ENCODE measurements at places on chromosomes 1 and 21.

DNA sequence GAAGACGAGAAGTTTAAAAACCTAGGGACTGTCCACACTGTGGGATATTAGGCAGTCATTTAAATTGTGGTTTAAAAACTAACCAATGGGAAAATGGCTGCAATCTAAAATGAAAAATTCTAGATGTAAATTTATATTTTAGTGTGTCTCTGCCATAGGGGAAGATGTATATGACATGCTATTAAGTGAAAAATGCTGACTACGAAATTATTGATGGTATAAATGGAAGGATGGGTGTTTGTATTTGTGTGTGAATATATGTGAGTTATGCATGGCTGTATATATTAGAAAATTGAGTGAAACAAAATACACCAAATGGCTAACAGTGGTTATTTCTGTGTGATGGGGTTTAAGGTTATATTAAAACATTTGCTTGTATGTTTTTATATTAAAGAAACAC lies 260.7 kb downstream of the AJAP1 start:
- no peak for DNase-seq

GRCh38 chr1:243756529-243756928 lies 93.5 kb downstream of the AKT3 start:
- DNase-seq: no peak

- no peak for DNase-seq
Measured at GRCh38 chr1:41450747-41451285, 33.7 kb downstream of the EDN2 start.

DNA sequence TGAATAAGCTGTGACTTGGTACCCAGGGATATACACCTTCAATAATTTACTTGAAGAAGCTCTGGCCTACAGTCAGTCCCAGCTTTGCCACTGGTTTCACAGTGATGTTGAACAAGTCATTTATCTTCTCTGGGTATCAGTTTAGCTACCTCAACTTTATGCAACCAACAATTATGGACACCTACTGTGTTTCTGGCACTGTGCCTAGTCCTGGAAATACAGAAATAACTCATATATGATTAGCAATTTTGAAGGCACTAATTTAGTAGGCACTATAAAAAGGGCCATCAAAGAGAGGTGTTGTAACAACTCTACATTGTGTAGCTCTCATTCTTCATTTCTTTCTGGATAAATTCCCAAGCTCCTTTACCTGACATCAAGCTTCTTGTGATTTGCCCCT lies 88.6 kb upstream of the SPATA6 start:
- DNase-seq: no peak

DNA sequence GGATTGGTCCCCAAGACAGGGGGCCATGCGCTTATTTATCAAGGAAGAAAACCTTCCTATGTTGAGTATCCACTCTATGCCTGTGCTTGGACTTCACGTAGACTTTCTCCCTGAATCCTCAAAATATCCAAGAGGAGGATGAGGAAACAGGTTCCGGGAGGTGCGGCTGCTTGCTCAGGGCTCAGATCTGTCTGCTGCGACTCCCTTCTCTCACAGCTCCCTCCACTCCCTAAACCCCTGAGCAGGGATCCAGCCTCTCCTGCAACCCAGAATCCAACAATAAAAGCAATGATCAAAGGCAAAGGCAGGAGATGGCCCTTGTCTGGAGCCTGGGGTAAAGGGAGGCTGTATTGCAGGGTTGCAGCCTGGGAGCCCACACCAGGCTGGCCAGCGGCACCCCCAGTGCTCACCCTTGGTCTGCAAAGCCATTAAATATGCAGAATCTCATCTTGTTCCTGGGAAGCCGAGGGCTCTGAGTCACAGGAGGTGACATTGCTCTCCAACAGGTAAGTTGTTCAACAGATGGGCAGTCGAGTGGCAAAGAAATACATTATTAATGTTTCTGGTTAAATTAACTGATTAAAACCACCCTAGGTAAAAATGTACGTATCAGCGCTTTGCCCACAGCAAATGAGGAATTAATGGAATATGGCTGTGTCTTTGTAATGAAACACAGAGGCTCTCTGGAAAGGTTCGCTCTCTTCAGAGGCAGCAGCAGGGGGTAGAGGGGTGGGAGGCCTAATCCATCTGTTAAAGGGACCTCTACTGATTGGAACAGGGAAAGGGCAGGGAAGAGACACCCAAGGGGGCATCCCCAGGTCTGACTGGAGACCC lies 111.5 kb downstream of the GRIK3 start:
- DNase-seq: no peak

- peak; percentile 1 for DNase-seq
Measured at GRCh38 chr1:37556712-37557196, at the start of gene DNALI1. Gene DNALI1 (plus strand): TSS chr1:37556940. CDS start chr1:37556995, 55 bp downstream.

DNA sequence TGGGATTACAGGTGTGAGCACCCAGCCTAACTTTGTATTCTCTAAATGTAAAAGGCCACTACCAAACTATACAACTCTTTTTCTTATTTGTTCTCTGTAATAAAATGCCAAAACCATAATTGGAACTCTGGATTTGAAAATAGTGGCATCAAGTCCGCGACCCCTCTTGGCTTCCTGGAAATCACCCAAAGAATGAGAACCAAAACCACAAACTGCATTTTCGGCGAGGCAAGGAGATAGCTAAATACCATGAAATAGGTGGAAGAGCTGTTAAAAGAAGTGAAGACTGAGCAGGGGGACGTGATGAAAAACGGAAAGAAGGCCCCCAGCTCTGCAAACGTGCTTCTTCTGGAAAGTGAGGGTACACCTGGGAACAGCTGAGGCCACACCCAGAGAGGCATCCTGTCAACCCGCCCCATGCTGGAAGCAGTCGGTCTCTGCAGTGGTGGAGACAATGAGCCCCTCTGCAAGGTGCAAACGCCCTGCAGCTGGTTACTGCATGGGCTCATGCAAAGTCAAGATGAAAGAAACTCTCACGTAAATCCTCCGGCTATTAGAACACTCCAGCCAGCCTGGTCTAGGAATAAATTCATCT lies 22.5 kb downstream of the VPS26C start:
- DNase-seq: no peak

DNA sequence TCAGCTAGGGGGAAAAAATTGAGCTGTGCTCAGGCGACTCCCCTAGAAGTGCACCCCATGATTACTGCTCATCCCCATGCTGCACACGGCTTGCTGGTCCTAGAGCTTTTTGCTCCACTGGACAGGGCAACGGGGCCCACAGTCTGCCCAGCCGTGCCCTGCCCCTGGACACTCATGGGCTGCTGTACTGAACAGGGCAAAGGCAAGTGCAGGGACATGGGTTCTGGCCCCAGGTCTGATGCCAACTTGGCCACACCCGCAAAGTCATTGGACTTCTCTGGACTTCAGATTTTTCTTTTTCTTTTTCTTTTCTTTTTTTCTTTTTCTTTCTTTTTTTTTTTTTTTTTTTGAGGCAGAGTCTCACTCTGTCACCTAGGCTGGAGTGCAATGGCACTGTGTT lies 42.9 kb upstream of the TARBP1 start:
- DNase-seq: no peak

GRCh38 chr1:235160383-235160956 lies 580 bp downstream of the RBM34 start:
- no peak for DNase-seq

- no peak for DNase-seq
Measured at GRCh38 chr1:236351875-236352573, 42.1 kb upstream of the EDARADD start.

DNA sequence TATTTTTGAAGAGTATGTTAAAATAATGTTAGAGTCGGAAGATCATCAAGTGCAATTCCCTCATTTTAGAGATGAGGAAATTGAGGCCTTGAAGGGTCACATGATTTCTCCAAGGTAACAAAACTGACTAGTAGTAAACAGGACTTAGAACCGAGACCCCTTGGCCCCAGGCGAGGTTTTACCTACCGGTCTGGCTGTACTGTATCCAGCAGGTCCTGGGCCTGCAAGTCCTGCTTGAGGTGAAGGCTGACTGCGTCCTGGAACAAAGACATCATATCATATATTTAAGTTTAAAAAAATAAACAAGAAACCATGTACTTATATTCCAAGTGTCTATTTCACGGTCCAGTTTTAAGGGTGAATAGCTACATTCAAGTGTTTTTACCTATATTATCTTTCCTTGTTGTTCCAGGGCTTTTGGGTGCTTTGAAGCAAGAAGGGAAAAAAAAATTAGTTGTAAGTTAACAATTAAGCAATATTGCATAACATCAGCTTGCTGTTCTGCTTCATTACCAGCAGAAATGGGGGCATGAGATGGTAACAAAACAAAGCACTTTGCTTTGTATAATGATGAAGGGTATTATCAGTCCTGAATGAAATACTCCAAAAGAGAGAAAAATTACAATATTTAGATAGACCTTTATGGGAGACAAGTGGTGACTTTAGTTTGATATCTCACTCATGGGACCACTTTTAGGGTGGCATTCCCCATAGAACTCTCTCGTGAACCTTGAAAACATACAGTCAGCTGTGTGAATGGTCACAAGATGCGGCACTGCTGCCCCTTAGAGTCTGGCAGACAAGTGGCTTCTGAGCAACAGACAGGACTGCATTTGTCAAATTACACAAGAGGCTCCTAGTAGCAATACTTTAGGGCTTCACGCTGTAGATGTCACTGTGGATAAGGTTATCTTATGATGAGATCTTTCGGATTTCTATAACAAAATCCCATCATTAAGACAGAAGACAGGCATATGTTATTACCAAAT lies 29.8 kb upstream of the CFAP298 start:
- no peak for DNase-seq

- no peak for DNase-seq
Measured at GRCh38 chr1:162578071-162578700, 16.7 kb downstream of the UAP1 start.

GRCh38 chr1:159798893-159799292 lies 3.3 kb upstream of the FCRL6 start:
- DNase-seq: peak; percentile 37

DNA sequence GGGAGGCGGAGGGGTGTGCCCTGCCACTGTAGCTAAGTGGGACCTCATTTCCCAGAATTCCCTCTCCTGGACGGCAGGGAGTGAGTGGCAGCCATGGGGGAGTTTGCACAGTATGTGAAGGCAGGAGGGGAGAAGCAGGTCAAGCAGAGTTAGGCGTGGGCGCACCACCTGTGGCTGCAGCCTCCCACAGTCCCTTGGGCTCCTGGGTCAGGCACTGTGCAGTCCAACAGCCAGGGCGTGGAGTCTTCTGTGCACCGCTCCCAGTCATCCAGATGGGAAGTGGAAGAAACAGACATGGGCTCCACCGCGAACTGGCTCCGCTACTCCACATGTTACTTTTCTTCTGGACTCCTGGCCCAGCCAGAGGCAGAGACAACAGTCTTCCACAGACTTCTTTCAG lies 85.4 kb upstream of the TIAM1 start:
- DNase-seq: no peak

DNA sequence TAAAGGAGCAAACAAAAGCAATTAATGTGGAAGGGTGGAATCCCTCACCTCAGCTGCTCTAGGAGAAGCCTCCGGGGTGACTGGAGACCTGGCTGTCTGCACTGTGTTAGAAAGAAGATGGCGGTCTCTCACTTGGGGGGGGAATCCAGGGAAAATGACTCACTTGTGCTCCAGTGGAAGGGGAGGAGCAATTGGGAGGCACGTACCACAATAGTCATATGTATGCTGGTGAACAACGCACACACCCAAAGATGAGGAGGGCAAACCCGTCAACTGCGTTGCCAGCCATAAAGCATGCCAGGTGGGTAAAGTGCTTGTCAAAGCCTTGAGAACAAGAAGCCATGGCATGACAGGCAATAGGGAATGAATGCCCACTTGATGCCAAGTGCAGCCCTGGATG lies 22.1 kb downstream of the PLEKHA6 start:
- DNase-seq: no peak

DNA sequence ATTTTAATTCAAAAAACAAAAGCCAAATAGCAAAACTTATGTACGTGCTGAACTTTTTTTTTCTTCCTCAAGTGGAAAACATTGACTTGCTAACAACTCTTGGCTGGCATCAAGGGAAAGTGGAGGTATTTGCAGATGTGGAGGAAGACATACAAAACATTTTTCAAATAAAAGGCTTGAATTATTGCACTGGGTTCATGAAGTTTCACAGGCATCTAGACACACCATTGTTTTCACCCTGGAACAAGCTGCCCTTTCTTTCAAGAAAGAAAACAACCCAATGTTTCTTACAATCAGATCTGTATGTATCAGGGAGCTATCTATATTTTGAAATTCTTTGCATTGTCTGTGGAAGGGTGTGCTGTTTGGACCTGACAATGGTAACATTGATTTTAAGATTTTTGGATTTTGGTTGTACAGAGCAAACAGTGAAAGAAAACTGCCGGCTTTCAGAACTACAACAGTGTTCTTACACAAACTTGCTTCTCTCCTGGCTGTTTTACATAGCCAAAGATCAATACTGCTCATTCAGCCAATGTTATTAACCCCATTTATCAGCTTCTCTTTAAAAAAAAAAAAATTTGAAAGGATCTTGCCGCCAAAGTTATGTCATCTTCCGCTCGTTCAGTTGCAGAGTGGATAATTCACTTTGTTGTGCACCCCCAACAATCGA lies 187.7 kb upstream of the FOXD3 start:
- no peak for DNase-seq

- no peak for DNase-seq
Measured at GRCh38 chr1:175865041-175865766, 121.8 kb upstream of the TNR start.

- no peak for DNase-seq
Measured at GRCh38 chr1:221470000-221470698, 271.7 kb downstream of the DUSP10 start.

DNA sequence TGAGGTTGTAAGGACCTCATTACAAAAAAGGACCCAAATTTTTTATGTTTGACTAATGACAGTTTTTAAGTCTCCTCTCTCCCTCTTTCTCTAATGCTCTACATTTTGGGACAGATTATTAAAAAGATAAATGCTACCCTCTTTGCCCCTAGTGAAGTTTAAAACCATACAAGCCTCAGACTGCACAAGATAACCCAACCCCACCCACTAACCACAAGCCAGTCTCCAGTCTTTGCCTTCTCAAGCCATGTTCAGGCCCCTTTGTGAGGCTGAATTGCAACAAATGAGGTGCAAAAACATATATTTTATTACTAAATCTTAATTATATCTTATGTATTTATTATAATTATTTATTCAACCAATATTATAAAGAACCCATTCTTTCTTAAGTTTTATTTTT lies 597.2 kb upstream of the BRINP3 start:
- DNase-seq: no peak

- no peak for DNase-seq
Measured at GRCh38 chr1:204232526-204232925, 18.7 kb upstream of the GOLT1A start.

DNA sequence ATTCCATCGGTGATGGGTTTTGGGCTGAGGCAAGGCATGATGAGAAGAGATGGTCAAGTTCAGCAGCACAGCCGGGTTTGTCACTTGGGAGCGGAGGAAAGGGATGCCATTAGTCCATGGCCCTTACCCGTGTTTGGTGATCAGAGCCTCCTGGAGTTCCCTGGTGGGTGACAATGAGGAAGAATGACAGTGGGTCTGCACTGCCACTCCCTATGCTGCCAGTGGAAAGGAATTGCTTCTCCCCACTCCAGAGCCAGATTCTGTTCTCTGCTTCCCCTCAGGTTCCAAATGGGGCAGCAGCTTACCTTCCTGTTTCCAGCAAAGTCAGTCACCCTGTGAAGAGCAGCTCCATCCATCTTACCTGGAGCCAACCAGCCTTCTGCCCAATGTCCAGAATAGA lies 393.1 kb downstream of the PTPRU start:
- DNase-seq: no peak
